Airway epithelial cell (primary cell): ENCODE measurements at places on chromosomes 2 and 18. TPM values are rescaled to one million over a fixed set of nuclear protein-coding genes. Genes with fewer than 3 reads are reported as not detected.

PROM2 gene
- total RNA-seq = 36.2 and 53.7 TPM in 2 replicates

PCARE gene
- total RNA-seq = not detected in 2 replicates

SP3 gene
- 38.6 and 52.8 TPM in 2 replicates for total RNA-seq

SPEG gene
- 7.5 and 9.0 TPM in 2 replicates for total RNA-seq

SP9 gene
- total RNA-seq = not detected in 2 replicates

GAL3ST2 gene
- total RNA-seq = not detected in 2 replicates

FBXO48 gene
- 0.28 and 0.56 TPM in 2 replicates for total RNA-seq

OXER1 gene
- not detected in 2 replicates for total RNA-seq

NRP2 gene
- total RNA-seq = 20.4 and 21.5 TPM in 2 replicates

GALNT3 gene
- 46.2 and 56.4 TPM in 2 replicates for total RNA-seq

CELF4 gene
- total RNA-seq = 0.42 TPM in 1 of 2 replicates, not detected in the other

ATRAID gene
- total RNA-seq = 120 and 148 TPM in 2 replicates

FER1L5 gene
- 0.21 TPM in 1 of 2 replicates, not detected in the other for total RNA-seq
